ENCODE measurements at places on chromosomes 13 and 19.

DNA sequence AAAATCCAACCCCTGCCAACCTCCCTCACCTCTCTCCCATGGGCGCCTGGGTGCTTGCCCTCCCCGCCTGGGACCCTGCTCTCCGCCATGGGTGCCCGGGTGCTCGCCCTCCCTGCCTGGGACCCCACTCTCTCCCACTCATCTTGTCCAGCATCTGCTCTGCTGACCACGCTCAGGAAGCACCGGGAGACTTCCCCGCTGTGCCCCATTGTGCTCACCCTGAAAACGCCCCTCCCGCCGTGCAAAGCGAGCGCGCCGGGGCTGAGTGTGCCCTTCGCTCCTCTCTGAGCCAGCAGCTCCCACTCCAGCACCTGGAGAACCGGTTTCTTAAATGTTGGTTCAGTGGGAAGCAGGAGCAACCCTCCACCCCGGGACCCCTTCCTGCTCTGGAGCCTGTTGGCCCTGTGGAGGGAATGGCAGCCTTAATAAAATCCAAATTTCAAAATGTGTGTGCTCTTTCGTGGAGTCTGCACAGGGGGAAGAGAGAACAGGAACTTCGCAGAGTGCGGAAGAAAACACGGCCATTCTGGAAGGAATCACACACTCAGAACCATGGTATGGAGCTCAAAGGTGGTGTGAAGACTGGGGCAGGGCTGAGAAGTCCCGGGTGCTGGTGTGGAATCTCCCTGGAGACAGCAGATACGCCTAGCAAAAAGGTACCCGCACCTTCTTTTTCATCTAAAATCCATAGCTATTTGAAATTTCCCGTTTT lies 23.1 kb upstream of the CDC16 start:
- DNase-seq, result no peak

DNA sequence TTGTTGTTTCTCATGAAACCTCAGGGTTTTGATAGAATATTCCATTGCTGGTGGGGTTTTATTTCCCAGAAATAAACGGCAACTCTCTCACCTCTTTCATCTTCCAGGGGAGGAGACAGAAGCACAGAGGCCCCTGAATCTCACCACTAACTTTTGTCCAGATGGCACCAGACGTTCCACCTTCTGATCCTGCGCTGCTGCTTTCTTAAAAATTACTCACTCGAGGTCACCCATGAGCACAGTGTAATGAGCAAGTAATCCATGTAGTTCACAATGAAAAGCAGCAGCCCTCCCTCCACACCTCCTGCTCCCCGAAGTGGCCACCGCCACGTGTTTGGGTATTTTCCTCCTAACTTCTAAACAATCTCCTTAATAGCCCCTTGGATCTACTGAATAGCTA lies 51.3 kb downstream of the TEX29 start:
- DNase-seq, result no peak

DNA sequence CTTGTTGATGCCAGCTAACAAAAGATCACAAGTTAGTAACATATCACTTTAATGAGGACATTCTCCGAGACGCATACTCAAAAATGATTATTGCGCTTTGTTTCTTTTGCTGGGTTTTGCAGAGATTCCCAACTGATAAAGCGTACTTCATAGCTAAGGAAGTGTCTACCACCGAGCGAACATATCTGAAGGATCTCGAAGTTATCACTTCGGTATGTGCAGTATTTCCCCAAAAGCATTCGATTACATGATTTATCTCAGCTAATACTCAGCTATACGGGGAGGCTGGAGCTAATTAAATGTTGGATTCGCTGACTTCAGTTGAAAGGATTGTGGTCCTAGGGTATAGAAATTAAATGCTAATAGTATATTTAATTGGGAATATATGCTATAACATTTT lies 166.3 kb downstream of the STK24 start:
- DNase-seq, result peak; percentile 85

GRCh38 chr13:50990065-50990817 lies 80.7 kb downstream of the RNASEH2B start:
- DNase-seq, result no peak

DNA sequence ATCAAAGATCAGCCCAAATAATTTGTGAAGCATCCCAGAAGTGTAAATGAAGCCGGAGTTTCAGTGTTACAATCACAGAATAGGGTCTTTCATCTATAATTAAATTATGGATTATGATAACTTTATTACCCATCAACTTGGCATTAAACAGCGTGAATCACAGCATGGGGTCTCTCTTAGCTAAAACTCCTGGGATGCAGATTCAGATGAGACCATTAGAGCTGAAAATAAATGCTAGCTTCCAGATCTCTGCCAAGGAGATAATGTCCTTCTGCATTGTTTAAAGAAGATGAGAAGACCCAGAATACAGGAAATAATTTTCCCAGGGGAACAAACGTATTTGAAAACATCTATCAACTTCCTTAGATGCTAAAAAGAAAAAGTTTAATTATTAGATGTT lies 546.0 kb upstream of the PCDH9 start:
- DNase-seq, result no peak

- DNase-seq, result no peak
Measured at GRCh38 chr19:30873691-30874090, 475.5 kb downstream of the TSHZ3 start.

DNA sequence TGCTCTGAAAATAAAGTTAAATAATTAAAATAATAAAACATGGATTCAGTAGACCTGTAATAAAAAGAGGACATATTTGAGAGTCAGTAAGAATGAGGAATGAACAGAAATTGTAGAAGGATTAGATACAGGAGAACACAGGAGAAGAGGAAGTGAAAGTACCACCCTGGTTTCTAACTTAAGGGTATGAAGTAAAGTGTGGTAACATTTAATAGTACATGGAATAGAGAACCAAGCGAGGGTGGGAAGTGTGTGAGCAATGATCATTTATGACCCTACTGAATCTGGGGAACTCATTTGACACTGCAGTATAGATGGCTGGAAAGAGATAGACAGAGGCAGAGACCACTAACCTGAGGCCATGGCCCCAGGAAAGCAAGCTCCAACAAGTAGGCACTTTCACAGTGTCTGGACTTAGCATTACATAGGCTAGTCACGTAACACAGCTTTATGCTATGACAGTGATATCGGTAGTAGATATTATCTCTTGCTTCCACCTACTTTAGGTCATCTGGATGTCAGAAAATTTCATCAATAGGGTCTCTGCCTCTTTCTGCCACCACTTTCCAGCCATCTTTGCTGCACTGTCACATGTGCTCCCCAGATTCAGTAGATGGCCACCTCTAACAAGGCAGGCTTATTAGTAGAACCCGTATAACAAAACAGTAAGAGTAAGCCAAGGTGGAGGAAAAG lies 633.9 kb upstream of the MIR17HG start:
- no peak for DNase-seq
